ENCODE measurements at places on chromosomes 6 and 20.
A peak's percentile ranks its signal among the peaks of the same experiment; 100 is the strongest.

DNA sequence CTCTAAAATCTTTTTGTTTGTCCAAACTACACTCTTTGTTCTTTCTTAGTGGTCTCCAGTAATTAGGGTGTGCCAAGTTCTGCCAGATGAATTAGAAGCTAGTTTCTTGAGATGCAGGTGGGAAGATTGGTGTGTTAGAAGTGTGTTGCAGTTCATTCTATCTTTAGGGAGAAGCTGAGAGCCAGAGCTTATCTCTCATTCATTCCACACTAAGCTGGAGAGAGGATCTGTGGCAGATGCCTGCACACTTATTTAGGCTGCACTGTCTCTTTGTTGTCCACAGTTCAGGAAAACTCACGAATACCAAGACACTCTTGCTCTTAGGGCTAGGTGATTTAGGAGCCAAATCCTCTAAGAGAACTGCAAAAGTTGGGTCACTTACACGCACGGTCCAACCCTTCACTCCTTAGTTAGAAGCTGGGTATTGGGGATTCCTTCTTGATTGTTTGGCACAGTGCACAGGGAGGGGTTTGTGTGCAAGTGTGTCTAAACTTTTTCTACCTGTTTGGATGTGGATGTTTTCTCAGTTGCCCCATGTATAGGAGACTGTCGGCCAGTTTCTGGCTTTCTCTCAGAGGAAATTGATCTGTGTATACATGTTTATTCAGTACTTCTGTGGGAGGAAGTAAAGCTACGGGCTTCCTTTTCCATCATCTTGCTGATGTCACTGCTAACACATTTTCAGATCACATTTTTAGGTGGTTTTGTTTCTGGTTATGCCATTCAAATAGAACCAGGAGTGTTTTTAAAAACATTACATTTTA is 49.5 kb downstream of the SMAP1 start:
- DNase-seq = no peak

DNA sequence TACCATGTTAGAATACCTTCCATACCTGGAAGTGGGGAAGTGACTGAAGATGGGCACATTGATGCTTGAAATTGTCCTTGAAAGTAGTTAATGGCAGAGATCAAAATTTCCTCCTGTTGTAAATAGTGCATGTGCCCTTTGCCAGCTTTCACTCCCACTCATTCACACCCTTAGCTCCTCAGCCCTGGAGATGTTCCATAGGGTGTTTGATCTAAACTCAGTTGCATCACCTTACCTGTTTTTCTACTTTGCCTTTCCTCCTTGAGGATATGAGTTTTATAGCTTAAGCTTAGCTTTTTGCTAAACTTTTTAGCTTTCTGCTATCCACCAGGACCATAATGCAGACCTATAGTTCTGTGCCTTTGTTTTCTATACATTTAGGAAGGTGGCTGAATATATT is 69.0 kb downstream of the CEP57L1 start:
- no peak for DNase-seq

GRCh38 chr20:33685328-33686099 is 671 bp downstream of the E2F1 start:
- peak; percentile 62 for DNase-seq

DNA sequence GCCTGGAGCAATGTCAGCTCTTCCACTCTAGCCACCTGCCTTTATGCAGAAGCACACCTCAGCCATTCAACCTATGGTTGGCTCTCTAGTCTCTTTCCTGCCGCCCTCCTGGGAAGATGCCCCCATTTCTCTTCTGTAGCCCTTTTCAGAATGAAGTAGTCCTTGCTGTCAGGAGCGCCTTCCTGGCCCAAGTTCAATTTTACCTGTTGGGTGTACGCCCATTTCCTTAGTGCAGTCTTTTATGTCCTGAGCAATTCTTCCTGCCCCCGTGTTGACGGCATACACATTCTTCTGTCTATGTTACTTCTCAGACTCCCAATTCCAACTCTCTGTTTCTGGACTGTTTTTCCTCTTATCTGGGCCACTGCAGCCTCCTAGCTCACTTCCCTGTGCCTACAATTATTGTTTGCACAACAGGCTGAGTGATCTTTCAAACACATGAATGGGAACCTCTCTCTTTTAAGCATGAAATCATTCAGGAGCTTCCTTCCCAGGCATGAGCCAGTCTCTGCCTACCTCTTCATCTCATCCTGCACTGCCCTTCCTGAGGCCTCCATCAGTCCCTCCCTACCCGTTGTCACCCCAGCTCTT is 389.2 kb downstream of the CD83 start:
- DNase-seq = no peak

GRCh38 chr6:56963043-56963442 is 8.1 kb downstream of the BEND6 start:
- DNase-seq = no peak

GRCh38 chr20:42982218-42982617 is 207.5 kb downstream of the PTPRT start:
- no peak for DNase-seq

- no peak for DNase-seq
These were observed 81.4 kb upstream of the ARID1B start for GRCh38 chr6:156695742-156696141.

DNA sequence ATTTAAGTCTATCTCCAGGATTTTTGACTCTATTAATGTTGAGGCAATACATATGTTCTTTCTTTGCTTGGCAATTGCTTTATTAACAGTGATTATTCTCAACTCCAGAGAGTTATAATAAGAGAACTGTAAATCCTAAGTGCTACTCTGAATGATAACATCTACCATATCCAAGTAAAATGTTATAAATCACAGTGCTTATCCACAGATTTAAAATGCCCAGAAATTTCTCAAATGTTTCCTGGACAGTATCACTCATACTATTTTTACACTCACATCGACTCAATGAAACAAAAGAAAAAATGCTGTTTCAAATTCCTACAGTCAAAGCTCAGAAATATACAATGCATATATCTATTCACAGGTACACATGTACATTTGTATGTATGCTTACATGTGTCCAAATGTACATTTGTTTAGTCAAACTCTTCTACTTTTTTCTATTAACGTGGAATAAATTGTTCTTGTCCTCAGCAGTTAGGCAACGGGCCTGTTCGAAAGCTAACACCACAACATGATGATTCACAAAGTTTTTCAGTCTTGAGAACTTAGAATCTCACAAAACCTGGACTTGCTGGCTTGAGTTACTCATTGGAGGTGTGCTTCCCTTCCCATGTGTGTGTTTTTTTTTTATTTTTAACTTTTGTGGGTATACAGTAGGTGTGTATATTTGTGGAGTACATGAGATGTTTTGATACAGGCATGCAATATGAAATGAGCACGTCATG is 193.0 kb downstream of the GJA10 start:
- DNase-seq = peak; percentile 24

GRCh38 chr6:144214622-144215401 is 64.5 kb downstream of the STX11 start:
- no peak for DNase-seq

DNA sequence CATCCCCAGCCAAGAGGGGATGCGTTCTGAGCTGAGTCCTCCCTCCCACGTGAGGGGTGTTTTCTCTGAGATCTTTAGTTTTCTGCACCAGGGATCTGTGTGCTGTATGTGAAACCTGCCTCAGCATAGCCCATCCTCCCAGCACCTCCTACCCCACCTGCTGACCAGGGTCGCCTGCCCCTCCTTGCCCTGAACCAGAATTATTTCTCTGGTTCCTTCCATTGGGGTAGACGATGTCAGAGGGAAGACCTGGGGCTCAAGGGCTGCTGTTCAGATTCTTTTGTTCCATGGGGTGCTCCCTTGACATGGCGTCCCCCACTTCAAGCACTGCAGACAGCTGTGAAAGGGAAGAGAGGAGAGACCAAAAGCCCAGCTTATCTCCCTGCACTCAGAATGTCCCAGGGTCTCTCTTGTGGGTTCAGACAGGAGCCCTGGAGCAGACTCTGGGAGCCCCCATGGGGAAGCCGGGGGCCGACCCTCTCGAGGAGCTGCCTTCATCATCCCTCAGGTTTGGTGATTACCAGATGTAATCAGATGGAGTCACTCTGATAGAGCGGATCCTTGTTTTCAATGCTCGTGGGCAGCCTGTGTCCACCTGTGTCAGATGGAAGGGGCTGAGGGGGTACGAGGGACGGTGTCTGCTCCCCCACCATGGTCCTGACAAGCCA is 74.3 kb downstream of the ERMARD start:
- DNase-seq = no peak

- DNase-seq = peak; percentile 80
These were observed 216.7 kb downstream of the ZDHHC14 start for GRCh38 chr6:157597461-157598312.

GRCh38 chr6:81451787-81452186 is 300.7 kb downstream of the TENT5A start:
- DNase-seq = peak; percentile 21
